ENCODE measurements at places on chromosomes 1 and 21.

- peak; percentile 91 for DNase-seq
These were observed at the start of gene PTGER3 for GRCh38 chr1:71047635-71048607. Gene PTGER3 (minus strand): TSS chr1:71047816. CDS start chr1:71047577, 239 bp downstream.

GRCh38 chr1:39751595-39751994 lies 12.9 kb downstream of the PPIE start:
- DNase-seq: no peak

DNA sequence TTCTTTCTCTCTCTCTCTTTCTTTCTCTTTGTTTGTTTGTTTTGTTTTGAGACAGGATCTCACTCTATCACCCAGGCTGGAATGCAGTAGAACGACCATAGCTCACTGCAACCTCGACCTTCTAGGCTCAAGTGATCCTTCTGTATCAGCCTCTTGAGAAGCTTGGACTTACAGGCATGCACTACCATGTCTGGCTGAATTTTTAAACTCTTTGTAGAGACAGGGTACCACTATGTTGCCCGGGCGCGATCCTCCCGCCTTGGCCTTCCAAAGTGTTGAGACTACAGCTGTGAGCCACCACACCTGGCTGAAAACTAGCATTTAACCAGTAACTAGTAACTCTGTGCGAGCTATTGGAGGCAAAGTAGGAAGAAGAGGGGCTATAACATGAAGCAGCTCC lies 325.5 kb downstream of the ZP4 start:
- DNase-seq: no peak

DNA sequence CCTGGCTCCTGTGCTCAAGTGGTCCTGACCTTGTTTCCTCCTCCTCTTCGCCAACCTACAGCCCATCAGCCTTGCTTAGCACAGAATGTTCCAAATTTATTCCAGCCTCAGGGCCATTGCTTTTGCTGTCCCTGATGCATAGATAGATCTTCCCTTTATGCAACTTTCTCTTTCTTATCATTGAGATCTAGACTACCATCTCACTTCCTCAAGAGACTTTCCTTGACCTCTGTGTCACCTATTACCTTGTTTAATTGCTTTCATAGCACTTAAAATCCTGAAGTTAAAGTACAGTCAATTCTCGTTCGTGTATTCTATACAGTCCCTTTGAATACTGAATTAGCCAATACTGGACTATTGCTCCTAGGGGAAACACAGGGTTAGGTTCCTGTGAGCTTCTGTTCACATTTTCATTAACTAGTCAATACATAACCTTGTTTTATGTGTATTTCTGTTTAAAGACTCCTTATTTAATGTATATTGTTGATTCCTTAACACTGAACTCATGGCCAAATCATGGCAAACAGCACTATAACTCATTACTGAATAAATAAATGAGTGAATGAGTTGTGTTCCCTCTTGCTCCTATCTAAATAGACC lies 26.2 kb upstream of the MCOLN3 start:
- DNase-seq: no peak

- DNase-seq: no peak
These were observed 4.8 kb downstream of the TTLL7 start for GRCh38 chr1:83994111-83994510.

DNA sequence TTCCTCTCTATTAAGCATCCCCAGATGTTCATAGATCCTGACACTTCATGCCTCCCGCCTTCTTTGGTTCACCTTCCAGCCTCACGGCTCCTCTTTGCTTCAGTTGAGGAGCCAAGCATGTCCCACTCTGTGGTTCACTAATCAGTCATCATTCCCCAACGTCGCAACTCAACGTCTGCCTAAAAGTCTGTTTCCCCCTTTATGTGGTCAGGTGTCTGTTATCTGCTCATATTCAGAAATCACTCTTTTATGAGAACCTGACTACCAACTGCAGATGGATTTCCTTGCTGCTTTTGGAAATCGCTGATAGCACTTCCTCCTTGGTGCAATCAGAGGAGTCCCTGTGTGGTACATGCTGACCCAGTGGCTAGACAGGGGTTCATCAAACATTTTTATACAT lies 94.1 kb upstream of the VANGL1 start:
- no peak for DNase-seq

- no peak for DNase-seq
These were observed 26.4 kb downstream of the WLS start for GRCh38 chr1:68205794-68206358.

GRCh38 chr21:40595806-40596205 lies 251.2 kb downstream of the DSCAM start:
- no peak for DNase-seq

GRCh38 chr1:185317034-185317885 lies at the start of gene IVNS1ABP:
Gene IVNS1ABP (minus strand): TSS chr1:185317243. CDS start chr1:185309493, 7,750 bp downstream.
- peak; percentile 98 for DNase-seq

GRCh38 chr1:45862008-45862407 lies 58.6 kb downstream of the MAST2 start:
- DNase-seq: no peak

GRCh38 chr1:214022810-214023425 lies 35.1 kb downstream of the PROX1 start:
- no peak for DNase-seq

- DNase-seq: no peak
These were observed 27.7 kb downstream of the INAVA start for GRCh38 chr1:200922406-200922805.

DNA sequence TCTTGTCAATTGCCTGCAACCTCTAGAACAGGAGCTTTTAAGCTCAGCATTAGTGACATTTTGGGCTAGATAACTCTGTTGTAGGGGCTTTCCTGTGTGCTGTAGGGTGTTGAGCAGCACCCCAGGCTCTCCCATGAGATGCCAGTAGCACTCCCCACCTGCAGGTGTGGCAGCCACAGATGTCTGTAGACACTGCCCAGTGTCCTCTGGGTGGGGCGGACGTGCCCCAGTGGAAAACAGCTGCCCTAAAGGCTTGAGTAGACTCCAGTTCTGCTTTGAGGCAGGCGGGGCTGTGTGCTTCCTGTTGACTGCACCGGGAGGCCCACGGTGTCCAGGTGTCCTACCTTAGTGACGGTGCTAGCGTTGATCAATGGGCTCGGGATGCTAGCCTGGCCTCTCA lies 16.9 kb upstream of the PWP2 start:
- no peak for DNase-seq

GRCh38 chr1:155760751-155761475 lies 72.0 kb downstream of the DAP3 start:
- no peak for DNase-seq

GRCh38 chr1:221937155-221937953 lies 195.5 kb upstream of the DUSP10 start:
- DNase-seq: no peak

DNA sequence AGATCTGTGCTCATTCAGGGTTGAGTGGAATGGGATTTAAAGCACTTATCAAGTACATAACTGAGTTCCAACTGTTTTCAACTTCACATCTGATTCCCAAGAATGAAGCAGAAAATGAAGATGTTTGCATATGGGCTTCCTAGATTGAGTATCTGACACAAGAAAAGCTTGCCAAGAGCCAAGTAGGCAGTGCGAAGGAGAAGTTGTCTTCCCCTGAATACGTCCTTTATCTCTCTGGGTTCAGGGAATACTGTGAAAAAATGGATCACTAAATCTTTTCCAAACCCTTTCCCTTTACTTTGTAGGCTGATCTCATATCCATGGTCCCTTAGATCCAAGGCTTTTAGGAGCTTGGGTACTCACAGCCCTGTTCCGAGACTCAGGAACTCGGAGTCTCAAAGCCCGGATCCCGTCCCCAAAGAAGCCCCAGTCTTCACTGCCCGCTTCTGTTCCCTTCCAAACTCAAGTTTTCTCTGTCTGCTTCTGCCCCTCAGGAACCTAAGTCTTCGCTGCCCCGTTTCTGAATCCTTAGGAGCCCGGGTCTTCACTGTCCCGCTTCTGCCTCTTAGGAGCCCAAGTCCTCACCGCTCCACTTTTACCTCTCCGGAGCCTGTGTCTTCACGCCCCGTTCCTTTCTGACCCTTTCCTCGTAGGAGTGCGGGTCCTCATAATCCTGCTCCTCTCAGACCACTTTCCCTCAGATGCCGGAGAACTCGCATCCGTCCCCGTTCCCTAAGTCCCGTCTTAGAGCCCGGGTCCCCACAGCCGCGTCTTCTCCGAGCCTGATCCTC lies 616 bp downstream of the TAF12 start:
- peak; percentile 76 for DNase-seq

- DNase-seq: peak; percentile 57
These were observed 142.6 kb downstream of the ZNF644 start for GRCh38 chr1:90879281-90879680.

- DNase-seq: no peak
These were observed 105.7 kb downstream of the ZNF326 start for GRCh38 chr1:90100566-90100965.

DNA sequence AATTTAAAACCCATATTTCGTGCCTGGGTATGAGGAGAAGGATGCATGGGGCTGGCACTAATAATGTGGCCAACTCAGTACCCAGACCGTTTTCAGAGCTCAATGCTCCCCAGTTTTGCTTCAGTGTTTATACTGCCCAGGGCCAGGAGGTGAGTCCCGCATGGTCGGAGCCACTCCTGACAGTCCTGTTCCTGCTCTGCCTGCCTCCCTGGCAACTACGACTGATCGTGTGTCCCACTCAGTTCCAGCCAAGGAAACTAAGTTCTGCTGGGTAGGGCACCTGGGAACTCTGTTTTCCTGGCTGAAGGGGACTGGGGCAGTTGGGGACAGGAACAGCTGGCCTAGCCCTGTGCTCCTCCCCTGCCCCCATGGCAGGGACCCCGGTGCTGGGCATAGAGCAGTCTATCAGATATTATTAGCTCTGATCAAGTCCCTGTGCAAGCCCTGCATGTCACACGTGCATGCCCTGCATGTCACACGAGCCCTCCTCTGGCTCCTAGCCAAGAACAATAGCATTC lies 19.2 kb downstream of the S100A7 start:
- no peak for DNase-seq

DNA sequence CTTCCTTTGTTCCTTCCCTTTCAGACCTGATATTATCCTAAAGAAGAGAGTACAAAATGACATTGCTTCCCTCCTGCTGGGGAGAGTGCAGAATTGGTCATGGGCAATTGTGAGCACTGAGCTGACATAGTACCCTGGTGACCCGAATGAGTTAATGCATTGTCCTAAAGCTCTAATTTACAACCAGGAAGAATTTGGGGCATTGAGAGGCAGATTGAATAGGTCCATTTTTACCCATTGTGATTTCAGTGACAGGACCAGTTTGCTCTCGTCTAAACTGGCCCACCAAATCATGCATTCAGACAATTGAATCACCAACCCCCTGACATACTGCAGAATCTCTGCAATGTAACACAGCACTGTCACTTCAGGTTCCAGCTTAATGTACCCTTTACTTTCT lies 497.4 kb downstream of the DPYD start:
- DNase-seq: no peak

- no peak for DNase-seq
These were observed 21.3 kb downstream of the ST6GALNAC3 start for GRCh38 chr1:76095802-76096201.

DNA sequence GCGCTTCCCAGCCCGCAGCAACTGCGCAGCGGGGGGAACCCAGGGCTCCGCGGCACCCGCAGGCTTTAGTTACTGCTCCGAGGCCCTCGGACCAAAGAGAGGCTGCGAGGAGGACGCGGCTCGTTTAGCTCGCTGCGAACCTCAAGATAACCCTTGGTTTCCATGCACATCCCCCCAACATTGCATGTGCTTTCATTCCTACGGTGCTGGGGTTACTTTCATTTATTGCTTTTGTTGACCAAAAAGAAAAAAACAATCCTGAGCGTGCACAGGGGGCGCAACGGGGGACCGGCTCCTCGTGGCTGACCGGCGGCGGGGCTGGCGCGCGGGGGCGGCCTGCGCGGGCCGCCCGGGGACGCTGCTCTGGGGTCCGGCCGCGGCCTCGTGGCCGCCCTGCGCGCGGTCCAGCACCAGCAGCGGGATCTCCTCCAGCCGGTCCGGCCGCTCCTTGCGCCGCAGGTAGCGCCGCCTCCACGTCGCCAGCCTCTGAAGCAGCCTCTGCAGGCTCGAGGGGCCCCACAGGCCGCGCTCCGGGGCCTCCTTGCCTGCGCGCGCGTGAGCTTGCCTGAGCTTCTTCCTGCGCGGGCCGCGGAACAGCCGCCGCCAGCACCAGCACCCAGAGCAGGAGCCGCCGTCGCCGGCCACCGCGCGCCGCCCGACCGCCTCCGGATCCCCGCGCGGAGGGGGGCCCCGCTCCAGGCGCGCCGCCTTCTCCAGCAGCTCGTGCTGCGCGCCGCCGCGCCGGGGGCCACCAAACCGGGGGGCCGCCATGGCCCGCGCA lies 77.4 kb downstream of the DESI2 start:
- DNase-seq: no peak

GRCh38 chr1:200880212-200880611 lies 7.4 kb downstream of the GPR25 start:
- no peak for DNase-seq

- no peak for DNase-seq
These were observed 2.3 kb downstream of the COL9A2 start for GRCh38 chr1:40314721-40315238.

DNA sequence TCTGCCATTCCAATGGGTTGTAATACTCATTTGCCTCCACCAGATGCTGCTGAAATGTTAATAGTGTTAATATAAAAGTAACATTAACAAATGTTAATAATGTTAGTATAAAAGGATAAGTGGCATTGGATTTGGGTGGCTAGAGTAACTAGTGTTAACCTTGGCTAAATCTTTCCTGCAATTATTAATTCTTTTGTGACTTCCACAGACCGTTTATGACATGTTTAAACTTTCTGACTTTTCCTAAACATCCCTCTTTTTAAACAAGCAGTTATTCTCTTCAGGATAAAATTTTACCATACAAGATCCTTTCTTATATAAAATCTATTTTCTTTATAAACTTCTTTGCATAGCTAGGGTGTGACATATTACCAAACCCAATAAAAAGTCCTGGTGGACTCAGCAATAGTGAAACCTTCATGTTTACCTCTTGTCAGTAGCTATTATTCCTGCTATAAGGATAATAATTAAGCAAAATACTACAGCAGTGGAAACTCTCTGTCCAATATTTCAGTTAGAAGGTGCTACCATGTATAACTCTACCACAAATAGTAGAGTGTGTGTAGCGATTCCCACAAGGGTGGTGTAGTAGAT lies 41.5 kb downstream of the CCDC30 start:
- DNase-seq: peak; percentile 10

DNA sequence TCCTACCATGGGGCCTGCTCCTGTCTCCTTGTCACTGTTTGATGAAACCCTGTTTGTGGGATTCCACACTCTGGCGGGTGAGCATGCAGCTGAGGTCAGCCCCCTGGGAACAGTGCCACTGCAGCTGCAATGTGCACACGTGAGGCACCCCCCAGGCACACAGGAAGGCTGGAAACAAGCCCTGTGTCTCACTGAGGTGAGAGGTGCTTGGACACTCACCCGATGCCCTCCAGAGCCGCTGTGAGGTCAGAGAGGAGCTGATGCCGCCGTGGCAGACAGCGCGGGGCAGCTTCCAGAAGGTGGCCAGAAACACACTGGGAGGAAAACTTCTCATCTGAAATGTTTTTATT lies 49.7 kb downstream of the SLX9 start:
- no peak for DNase-seq
